ENCODE measurements at places on chromosomes 16 and 17. TPM values are rescaled to one million over a fixed set of nuclear protein-coding genes. Genes with fewer than 3 reads are reported as not detected.

DLX4 gene
- not detected for total RNA-seq

NEUROD2 gene
- total RNA-seq: not detected

TLCD3B gene
- total RNA-seq: not detected

MYH3 gene
- 0.54 TPM for total RNA-seq

CBLN1 gene
- not detected for total RNA-seq

ZNF174 gene
- 7.2 TPM for total RNA-seq

TMEM238L gene
- not detected for total RNA-seq

All from IMR-90 (cell line).